ENCODE measurements at places on chromosomes 1 and 21. TPM values are rescaled to one million over a fixed set of nuclear protein-coding genes. Genes with fewer than 3 reads are reported as not detected.

The CD1B gene
- total RNA-seq: not detected

The MYCL gene
- total RNA-seq: 0.44 TPM

The UTS2 gene
- total RNA-seq: not detected

The LEFTY2 gene
- total RNA-seq: not detected

The AUNIP gene
- total RNA-seq: 6.6 TPM

The C1orf56 gene
- total RNA-seq: 2.9 TPM

The SH2D1B gene
- not detected for total RNA-seq

The PRAMEF5 gene
- not detected for total RNA-seq

The EPHX1 gene
- total RNA-seq: 29.5 TPM

Data from placental pericyte (primary cell).